HFFc6 (cell line): ENCODE measurements at places on chromosomes 7 and 10. TPM values are rescaled to one million over a fixed set of nuclear protein-coding genes. Genes with fewer than 3 reads are reported as not detected.

Gene BAIAP2L1
- 13.8 to 17.0 TPM (median 14.6 TPM) in 3 replicates for total RNA-seq

- no peak for DNase-seq
Observed at GRCh38 chr7:110001254-110001938, 1089.5 kb upstream of the LRRN3 start.

Gene PRKAR2B
- 3.1 to 8.3 TPM (median 5.6 TPM) in 3 replicates for total RNA-seq

GRCh38 chr10:27911539-27911938, 87.3 kb downstream of the ODAD2 start:
- no peak for DNase-seq

Gene IMPDH1
- total RNA-seq, result 90.4 to 107 TPM (median 90.7 TPM) in 3 replicates
